NCI-H2081 (cell line): ENCODE measurements at places on chromosomes 1 and 21.
A peak's percentile ranks its signal among the peaks of the same experiment; 100 is the strongest.

GRCh38 chr1:98468111-98468717 is 193.3 kb upstream of the SNX7 start:
- DNase-seq, result peak; percentile 44

DNA sequence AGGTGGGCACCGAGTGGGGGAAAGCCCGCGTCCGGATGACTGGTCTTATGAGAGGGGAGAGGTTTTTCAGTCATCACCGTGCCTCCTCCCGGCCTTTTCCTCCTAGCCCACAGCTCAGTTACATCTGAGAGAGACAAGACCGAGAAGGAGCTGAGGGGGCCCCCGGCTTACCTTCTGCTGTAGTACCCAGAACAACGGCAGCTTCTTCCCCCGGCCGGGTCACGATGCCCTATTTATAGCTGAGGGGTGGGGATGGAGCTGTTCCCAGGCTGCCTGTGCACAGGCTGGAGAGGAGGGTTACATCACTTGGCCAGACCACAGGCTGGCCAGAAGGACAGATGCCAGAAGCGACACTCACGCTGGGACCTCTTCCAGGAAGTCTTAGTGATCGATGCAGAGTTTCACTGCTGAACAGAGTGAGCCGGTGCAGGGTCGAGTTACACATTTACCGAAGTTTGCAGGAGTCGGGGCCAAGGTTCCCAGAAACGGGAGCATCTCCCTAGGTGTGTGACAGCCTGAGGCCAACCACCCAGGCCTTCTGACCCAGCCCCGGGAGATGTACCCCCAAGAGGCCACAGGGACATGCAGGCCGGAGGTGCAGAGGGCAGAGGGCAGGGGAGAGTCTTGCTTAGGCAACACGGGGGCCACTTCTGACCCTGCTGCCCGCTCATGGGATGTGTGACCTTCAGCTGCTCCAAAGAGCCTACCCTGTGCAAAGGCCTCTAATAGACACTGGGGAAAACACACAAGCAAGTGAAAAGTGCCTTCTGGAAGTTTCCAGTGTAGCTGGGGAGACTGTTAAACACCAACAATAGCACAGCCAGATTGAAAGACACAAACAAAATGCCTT is at the start of gene AGT:
TSS of gene AGT (minus strand) at position 208 of the 850 bp plus-strand sequence. CDS start 3,299 bp downstream, outside the sequence.
- no peak for DNase-seq

- no peak for DNase-seq
These were observed 850.0 kb downstream of the LTN1 start for GRCh38 chr21:28142697-28143096.

- no peak for DNase-seq
These were observed 429.6 kb downstream of the PLPP3 start for GRCh38 chr1:56149761-56150160.

DNA sequence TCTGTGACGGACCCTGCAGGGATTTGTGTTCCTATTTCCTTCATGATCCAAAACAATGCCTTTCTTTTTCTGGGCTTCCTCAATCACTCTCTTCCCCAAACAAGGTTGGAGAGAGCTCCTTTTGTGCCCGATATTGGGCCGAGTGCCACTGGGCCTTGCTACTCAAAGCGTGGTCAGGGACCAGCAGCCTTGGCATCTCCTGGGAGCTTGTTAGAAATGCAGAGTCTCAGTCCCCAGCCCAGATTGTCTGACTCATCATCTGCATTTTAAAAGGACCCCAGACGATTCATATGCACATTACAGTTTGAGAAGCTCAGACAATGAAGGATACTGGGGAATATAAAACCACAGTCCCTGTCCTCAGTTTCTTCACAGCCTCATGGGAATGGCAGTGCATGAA is 19.9 kb downstream of the ADORA1 start:
- DNase-seq, result no peak

- DNase-seq, result no peak
These were observed 152.2 kb upstream of the C1orf105 start for GRCh38 chr1:172268237-172268636.

- DNase-seq, result no peak
These were observed 643 bp downstream of the NRAS start for GRCh38 chr1:114715952-114716303.

GRCh38 chr1:192104852-192105251 is 53.4 kb upstream of the RGS18 start:
- DNase-seq, result no peak

DNA sequence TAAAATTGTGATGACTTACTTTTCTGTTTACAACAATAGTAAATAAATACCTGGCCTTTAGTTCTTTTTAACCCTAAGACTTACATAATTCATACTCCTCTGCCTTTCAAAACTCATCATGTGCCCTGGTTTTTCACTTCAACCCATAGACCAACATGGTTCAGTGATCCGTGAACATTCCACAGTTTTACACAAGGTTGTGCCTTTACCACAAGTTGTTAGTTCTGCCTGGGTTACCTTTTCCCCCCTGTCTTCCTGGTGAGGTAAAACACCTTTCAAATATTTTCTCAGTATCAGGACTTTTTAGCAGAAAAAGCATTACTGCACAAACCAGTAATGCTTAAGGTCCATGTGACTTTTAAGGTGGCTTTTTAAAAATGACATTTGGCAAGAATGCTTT is 1466.4 kb downstream of the PLA2G4A start:
- DNase-seq, result no peak

- no peak for DNase-seq
These were observed 10.3 kb upstream of the HMGCS2 start for GRCh38 chr1:119778886-119779560.

DNA sequence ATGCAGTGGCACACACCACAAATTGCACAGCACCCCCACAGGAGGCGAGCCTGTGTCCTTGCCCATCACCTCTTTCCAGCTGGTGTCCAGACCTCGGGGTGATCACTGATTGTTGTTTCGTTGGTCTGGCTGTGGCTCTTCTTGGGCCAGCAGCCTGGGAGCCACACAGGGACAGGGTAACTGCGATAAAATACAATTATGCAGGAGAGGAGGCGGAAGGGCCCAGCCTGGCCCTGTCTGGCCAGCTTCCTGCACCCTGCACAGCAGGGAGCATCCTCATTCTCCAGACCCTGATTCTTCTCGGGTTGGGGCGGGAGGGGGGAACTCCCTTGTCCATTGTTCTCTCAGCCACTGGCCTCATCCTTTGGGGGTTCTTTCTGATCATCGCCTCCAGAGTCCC is 83.6 kb downstream of the ADARB1 start:
- no peak for DNase-seq

- DNase-seq, result no peak
These were observed 172.9 kb downstream of the DISC1 start for GRCh38 chr1:231799363-231799986.

- no peak for DNase-seq
These were observed 49.6 kb upstream of the TMEM51 start for GRCh38 chr1:15103906-15104305.

- DNase-seq, result no peak
These were observed 14.0 kb downstream of the ZNF496 start for GRCh38 chr1:247317702-247318101.

GRCh38 chr1:192506741-192507155 is 68.8 kb upstream of the RGS1 start:
- no peak for DNase-seq

- no peak for DNase-seq
These were observed 18.2 kb downstream of the PHLDA3 start for GRCh38 chr1:201450721-201451291.

DNA sequence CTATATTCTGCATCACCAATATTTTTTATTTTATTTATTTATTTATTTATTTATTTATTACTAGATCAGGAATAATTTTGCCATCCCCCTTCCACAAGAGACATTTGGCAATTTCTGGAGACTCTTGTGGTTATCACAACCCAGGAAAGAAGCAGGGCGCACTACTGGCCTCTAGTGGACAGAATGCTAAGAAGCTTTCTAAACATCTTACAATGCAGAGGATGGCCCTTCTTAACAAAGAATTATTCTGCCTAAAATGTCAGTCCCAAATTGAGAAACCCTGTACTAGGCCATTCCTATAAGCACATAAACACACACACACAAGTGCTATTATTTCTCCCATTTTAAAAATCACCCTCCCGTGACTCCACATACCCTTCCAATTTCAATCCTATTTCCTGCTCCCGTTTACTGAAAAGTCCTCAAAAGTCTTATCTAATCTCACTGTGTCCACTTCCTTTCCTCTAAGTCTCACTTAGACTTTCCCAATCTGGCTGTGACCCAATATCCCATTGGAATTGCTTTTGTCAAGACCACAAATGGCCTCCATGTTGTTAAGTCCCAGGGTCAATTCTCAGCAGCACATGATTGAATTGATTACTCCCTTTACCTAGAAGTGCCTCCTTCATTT is 43.7 kb upstream of the RNF11 start:
- peak; percentile 76 for DNase-seq

DNA sequence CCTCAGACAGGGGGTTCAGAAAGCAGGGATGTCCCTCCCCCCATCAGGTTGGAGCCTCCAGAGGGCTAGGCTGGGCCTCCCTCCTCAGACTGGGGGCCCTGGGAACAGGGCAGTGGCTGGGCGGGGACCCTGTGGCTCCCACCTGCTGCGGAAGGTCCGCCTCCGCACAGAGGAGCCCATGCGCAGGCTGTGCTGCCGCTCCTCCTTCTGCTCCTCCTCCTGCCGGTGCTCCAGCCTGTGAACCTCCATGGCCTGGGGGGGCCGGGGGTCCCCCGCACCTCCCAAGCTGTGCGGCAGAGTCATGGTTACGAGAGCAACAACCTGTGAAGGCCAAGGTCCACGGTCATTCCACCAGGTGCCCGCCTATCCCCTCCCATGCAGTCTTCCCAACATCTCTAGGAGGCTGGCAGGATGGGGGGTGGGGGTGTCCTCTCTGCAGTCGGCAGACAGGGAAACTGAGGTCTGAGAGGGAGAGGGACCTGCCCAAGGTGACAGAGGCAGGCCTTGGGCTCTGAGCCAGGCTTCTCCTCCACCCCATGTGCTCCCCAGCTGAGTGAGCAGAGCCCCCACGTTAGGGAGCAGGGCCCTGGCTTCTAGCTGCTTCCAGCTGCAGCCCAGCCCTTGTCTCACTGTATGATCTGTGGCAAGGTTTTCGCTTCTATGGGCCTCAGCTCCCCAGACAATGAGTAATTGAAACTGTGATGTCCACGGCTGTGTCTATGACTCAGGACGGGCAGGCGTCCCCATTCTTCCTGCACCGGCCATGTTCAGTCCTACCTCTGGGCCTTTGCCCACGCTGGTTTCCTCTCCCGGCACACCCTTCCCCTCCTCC is 3.4 kb downstream of the MYOM3 start:
- DNase-seq, result no peak

DNA sequence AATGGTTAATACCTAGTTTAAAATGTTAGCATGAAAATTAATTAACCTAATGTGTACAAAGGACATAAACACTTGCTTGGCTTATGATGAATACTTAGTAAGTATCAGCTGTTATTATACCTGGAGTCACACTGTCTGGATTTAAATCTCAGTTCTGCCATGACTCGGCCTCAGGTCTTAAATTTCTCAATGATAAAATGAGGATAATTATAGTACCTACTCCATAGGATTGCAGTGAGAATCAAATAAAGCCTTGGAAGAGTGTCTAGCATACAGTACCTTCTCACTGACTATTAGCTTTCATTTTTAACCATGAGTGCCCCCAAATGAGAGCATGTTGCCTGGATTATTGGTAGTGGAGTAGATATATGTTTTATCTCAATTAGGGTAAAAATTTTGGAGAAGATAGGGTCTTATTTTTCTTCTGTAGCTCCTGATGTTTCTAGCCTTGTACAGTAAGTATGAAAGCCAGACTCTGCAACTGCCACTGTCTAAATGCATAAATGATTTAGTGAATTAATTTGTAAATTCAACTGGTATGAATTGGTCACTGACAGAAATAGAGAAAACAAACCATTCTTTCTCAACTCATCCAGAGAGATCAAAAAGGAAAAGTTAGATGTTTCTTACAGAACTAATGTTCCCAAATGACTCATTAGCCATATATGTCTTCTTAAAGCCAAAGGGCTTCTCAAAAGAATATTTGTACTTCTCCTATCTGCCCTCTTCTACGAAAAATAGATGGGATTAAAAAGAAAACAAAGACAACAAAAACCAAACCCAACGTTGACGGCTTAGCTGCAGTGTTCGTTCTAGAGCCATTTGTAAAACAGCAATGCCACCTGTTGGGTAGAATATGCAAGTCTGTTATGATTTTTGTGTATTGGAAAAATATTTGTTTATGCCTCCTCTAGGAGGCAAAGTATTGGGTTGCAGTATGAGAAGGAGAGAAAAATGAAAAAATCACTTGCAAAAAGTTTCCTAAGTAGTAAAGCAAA is 53.8 kb upstream of the MROH9 start:
- peak; percentile 45 for DNase-seq

DNA sequence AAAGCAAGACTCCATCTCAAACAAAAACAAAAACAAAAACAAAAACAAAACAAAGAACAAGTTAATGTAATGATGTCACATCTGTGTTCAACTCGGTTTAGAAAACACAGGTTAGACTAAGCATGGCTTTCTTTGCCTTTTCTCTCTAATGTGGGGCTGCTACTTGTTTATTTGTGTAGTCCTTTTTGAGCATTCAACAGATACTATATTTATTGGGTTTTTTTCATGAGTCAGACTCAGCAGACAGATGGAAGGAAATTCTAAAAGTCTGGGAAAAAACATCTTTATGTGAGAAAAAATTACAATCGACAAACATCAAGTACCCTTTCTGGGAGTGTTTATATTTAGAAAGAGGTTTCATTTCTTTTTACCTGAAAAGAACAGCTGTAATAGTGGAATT is 22.3 kb upstream of the OTUD3 start:
- no peak for DNase-seq

- DNase-seq, result no peak
These were observed 608.1 kb upstream of the CAMK1G start for GRCh38 chr1:208975456-208975855.

DNA sequence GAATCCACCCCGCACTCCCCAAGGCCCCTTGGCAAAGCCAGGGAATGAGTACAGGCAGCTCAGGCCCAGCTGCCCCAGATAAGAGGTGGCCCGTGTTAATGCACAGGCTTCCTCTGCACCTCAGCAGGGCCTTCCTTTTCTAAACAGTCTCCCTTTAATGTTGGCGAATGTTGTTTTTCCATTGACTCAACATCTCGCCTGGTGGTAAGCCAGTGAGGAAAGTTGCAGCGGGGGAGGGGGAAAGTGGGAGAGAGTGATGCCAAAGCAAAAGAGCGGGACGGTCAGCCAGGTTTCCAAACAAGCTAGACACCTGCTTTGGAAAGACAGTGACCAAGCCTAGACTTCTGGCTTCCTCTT is 10.3 kb upstream of the PROX1 start:
- DNase-seq, result no peak

DNA sequence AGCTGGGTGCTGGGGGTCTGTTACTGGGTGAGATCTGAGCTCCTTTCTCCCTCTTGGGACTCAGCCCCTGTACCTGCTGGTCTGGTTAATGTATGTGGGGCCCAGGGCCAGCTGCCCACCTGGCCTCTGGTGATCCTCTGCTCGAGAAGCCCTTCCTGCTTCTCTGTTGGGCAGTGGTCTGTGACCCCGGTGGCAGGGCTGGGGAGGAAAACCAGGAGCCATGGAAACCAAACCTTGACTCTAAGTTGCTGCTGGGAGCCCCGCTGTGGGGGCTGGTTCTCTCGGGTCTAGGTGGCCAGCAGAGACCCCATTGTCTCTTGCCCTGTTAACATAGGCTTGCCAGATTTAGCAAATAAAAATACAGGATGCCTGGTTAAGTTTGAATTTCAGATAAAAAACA is 1.3 kb downstream of the PADI1 start:
- no peak for DNase-seq
